CD4-positive, alpha-beta T cell treated with Interleukin-17A for 1 hour (primary cell): ENCODE measurements at places on chromosomes 12 and 14.

DNA sequence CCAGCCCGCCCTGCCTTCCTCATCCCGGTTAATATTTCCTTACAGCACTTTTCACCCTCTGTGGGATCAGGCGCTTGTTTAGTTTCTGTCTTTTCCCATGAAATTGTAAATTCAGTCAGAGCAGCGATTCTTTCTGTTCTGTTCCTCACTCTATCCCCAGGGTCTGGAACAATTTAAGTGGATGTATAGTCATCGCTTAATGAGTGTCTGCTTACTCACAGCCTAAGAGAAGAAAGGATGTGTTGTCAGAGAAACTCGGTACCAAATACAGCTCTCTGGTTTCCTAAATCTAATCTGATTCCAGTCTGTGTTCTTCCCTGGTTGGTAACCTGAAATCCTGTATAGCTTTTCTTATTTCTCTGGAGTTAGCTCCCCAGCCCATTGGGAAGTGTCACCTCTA, 44.9 kb downstream of the FOS start:
- no peak for DNase-seq

- DNase-seq, result no peak
Measured at GRCh38 chr12:11885261-11886038, 185.3 kb upstream of the BCL2L14 start.

- no peak for DNase-seq
Measured at GRCh38 chr12:132147423-132148367, 3.4 kb downstream of the NOC4L start.

- DNase-seq, result no peak
Measured at GRCh38 chr14:94224040-94224439, 49.9 kb downstream of the PPP4R4 start.

- no peak for DNase-seq
Measured at GRCh38 chr12:11767798-11768197, 118.3 kb downstream of the ETV6 start.

DNA sequence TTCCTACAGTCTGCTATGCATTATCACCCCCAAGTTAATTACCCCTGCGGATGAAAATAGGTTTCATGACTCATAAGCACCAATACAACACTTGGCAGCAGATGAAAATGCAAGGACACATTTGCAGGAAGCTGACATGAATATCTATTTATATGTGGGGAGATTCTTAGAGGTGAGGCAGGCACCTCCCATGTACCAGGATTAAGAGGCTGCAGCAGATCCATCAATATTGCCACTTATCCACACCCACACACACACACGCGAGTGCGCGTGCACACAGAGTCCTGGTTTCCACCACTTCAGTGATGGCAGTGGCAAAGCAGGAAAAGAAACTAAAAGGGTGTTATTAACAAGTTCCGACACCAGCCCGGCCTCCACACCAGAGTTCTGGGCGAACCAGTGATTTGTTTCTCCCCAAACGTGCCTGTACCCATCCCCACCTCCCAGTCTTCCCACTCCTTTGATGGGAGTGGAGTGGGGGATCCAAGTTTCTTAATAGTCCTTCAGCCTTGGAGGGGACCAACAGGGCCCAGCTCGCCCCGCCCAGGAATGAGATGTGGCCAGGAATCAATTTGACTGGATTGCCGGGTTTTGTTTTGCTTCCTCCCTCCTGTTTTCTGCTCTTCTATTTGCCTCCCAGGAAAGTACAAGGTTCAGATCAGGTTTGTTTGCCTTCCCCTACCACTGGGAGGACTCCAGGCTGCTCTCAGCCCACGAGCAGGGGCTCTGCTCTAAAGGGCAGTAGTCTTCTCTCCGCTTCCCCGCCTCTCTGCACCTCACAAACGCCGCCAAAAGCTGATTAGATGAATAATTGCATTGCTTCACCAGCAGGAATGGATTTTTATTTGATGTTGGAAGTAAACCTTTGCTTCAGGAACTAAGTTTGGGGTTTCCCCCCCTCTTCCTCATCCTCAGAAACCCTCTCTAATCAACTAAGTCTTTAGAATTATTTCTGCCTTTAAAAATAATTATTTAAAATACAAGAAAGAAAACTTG, 5.2 kb downstream of the IRF2BPL start:
- DNase-seq, result peak; percentile 14

DNA sequence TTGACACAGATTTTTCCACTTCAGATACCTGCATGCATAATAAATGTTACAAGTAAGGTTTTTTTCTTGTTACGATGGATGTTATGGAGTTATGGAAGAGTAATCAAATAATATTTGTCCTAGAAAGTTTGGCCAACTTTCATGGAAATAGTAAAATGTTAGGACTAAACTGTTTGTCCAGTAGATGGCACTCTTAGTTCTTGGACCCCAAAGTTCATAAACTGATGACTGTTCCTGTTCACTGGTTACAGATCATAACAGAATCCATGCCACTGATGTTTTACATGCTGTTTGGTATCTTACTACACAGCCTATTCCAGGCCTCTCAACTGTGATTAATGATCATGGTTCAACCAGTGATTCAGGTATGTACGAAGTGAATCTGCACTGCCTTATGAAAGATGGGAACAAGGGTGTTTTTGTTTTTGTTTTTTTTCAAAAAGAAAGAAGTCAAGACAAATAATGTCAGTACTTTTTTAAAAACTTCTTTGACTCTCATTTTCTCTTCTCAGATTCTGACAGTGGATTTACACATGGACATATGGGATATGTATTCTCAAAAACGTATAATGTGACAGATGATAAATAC, 48.8 kb upstream of the SLCO1C1 start:
- no peak for DNase-seq

DNA sequence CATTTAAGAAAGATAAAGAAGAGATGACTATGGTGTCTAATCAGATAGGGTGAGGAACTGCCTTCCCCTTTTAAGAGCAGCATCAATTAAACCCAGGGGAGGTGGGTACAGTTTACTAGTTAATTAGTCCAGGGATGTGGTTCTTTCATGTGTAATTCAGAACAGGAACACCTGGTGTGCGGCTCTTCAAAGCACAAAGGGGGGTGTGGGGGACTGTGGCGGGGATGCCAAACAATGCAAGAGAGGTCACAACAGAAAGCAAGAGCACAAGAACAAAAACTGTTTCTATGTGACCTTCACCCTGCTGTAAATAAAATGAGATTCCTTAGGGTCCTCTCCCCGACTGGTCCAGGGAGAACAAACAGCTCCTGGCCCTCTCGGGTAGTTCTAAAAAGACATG, 183.9 kb upstream of the SOX5 start:
- DNase-seq, result no peak

GRCh38 chr14:69481815-69482568, 2.5 kb upstream of the PLEKHD1 start:
- no peak for DNase-seq

GRCh38 chr14:67602076-67602475, 2.0 kb upstream of the PIGH start:
- DNase-seq, result no peak

DNA sequence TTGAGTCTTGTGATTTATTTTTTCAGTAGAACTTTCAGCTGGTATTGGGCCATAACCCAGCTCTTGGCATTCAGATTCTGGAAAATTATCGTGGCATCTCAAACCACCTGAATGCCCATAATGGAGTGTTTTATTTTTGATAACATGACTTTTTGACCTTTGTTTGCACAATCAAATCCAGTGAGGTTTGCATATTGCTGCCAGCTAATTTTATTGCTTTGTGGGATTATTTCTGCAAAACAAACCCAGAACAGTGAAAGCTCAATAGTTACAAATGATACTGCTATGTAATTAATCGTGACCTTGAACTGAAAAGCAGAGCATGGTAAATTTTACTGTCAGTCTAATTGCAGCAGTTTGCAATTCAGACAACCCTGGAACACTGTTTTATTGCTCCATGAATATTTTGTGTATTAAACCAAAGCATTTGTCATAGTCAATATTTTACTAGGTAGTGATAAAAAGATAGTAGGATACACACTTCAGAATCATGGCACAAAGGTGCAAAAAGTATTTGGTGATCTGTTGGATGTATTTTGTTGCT, 255.2 kb upstream of the NAV3 start:
- DNase-seq, result no peak

GRCh38 chr12:130157998-130158753, 4.1 kb upstream of the FZD10 start:
- no peak for DNase-seq

- DNase-seq, result no peak
Measured at GRCh38 chr12:54549774-54550451, 512 bp downstream of the PDE1B start.

DNA sequence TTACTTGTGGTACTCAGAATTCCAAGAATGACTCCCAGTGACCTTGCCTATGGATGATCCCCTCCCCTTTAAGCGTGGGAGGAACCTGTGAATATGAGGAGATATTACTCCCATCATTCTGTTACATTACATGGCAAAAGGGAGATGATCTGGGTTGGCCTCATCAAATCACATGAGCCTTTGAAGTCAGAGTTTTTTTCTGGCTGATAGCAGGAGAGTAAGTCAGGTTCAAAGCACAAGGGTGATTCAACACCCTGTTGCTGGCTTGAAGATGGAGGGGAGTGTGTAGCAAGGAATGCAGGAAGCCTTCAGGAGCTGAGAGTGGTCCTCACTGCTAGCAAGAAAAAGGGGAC, 9.1 kb upstream of the MDM2 start:
- no peak for DNase-seq

GRCh38 chr14:100030452-100031153, 34.6 kb upstream of the EVL start:
- no peak for DNase-seq

- no peak for DNase-seq
Measured at GRCh38 chr12:51972422-51972812, 20.9 kb downstream of the ACVR1B start.

DNA sequence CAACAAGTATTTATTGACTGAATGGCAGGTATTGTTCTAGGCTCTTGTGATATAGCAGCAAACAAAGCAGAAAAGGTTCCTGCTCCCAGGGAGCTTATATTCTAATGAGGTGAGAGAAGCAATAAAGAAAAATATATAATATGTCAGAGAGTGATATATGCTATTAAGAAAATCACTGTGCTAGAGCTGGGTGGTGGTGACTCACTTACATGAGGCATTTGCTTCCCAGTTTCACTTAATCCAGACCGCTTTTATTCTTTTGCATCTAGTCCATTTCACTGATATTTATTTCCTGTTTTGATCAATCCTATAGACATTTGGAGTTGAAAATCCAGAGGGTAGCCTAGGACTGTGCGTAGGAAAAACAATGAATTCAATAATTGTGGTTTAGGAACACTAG, 17.5 kb downstream of the TRHDE start:
- no peak for DNase-seq

DNA sequence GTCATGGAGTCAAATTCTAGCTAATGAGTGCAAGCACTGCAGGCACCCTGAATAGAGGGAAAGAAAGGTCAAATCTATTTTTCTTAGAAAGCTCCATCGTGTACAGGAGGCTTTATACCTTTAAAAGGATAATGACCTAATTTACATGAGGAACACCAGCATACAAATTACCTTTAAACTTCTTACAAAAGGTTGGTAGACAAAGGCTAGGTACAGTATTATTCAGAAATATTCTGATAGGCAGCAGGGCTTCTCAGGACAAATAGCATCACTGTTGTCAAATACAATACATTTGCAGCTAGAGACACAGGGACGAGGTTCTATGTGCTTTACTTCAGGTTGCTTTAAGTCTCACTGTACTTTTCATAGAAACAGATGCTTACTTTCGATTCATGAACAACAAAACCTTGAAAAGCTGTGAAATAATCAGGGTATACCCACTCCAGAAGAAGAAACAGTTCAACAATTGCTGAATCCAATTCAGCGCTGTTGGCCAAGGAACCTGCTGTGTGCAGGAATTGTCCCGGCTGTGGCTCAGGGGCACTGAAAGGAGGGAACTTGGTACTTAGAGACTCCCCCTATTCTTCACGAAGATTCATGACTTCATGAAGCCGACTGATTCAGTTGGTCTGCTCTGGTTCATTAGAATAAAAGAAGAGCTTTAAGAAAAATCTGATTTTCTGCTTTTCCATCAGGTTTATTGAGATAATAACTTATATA, 252.9 kb downstream of the PRKD1 start:
- DNase-seq, result no peak

GRCh38 chr14:100865682-100866591, 37.6 kb downstream of the RTL1 start:
- DNase-seq, result no peak

DNA sequence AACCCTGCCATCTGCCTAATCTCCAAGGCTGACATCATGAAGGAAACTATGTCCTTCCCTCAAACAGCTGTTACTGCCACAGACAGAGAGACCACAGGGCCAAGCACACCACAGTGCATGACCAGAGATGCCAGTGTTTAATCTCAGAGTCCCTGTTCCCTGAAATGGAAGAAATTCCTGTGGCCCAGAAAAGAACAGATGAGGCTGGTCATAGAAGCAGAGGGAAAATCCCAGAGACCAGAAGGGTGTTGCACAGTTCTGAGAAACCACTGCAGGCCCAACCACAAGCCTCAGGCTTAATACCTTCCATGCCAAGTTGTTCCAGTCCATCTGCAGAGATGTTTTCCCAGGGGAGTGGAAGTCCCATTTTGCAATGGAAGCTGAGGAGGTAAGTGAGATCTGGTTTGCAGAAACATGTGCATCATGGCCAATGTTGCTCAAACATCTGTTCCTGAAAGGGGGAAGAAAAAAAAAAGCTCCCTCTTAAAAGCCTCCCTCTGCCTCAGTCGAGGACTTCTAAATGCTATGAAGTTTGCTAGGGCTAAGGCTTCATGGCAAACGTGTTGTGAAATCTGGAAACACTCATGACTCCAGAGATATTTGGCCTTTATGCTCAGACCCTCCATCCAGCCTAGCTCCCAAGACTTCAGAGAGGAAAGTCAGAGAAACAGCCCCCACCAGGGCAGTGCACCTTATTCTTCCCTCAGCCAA, 98.6 kb downstream of the SCARB1 start:
- DNase-seq, result no peak

DNA sequence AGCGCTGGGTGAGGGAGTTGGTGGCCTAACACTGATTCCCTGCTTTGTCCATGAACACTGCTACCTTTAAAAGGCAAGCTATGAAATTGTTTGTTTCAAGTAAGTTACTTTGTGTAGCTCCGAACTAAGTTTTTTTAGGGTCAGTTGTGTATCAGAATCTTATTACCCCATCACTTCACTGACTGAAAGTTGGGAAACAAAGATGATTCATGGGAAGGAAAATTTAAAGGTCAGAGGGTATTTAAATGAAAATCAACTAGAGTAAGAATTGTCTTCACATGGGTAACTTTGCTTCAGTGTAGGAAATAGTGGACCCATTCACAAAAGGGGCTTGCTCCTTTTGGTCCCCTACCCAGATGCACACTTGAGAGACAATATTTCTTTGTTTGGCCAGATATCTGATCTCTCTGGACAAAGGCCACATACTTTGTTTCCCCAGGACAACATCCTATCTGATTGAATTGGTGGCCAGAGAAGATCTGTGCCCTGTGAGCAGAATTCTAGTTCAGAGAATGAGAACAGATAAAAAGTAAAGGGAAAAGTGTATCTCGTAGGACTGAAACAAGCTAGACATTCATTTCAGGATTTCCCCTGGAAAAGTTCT, 53.5 kb downstream of the RAB35 start:
- DNase-seq, result no peak

DNA sequence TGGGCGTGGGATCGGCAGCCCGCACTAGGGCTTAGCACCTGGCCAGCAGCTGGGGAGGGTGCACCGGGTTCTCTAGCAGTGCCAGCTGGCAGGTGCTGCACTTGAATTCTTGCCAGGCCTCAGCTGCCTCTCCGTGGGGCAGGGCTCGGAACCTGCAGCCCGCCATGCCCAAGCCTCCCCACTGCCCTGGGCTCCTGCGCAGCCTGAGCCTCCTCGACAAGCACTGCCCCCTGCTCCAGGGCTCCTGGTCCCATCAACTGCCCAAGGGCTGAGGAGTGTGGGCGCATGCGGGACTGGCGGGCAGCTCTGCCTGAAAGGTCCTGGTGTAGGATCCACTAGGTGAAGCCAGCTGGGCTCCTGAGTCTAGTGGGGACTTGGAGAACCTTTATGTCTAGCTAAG, 30.6 kb upstream of the SDR39U1 start:
- no peak for DNase-seq
